GM23248 (cell line): ENCODE measurements at places on chromosomes 7 and 10. TPM values are rescaled to one million over a fixed set of nuclear protein-coding genes. Genes with fewer than 3 reads are reported as not detected.
A peak's percentile ranks its signal among the peaks of the same experiment; 100 is the strongest.

DNA sequence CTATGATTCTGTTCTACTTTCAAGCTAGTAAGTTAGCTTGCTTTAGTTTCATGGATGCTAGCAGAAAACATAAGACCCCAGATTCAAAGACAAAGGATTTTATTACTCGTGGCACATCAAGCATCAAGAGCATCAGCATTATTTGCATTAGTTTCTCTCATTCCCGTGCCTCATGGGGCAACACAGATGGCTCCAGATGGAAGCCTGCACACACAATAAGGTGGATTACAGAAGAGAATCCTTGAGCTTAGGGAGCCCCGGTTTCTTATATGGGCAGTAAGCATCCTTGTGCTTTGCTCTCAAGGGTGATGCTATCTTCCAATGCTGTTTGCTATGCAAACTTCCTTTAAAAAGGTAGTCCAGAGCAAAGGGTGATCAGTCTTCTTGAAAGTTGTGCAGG lies 10.7 kb upstream of the CAPZA2 start:
- H3K27me3 ChIP-seq: no peaks in the 10 kb centered on the region
- no peak overlapping the region for H3K4me3 ChIP-seq
- no peak for DNase-seq
- H3K4me1 ChIP-seq: peaks cover 13% of the 10 kb centered on the region
- no peaks in the 10 kb centered on the region for H3K36me3 ChIP-seq
- H3K27ac ChIP-seq: no peak overlapping the region

ST8SIA6 gene
- total RNA-seq: not detected in 2 replicates

DNA sequence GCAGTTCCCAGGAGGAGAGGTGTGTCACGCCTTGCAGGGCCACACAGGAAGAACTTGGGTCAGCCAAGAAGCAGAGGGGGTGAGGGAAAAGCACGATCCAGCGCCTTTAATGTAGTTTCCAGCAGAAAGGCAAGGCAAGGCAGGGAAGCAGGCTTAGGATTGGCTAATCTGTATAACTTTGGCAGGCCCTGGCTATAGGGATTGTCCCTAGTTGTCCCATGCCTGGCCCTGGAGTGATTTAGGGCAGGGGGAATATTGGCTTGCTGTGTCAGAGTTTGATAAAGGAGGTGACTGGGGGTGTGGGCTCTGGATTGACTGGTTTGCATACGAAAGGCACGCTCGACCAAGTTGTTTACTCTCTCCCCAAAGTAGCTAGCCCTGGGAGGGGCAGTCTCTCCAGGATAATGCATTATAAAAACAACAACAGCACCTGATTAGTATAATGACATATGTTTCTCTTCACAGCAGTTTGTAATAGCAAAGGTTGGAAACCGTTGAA lies 44.5 kb downstream of the RBM28 start:
- no peak for DNase-seq
- H3K36me3 ChIP-seq: no peaks in the 10 kb centered on the region
- H3K27me3 ChIP-seq: no peaks in the 10 kb centered on the region
- H3K4me1 ChIP-seq: no peaks in the 10 kb centered on the region

TACC2 gene
- total RNA-seq: 4.3 and 5.8 TPM in 2 replicates

GRCh38 chr7:158821171-158822031 lies 7.9 kb downstream of the ESYT2 start:
- DNase-seq: peak; percentile 94
- peak overlapping the region; percentile 65 for H3K4me3 ChIP-seq
- H3K4me1 ChIP-seq: peaks cover 55% of the 10 kb centered on the region
- no peaks in the 10 kb centered on the region for H3K27me3 ChIP-seq
- H3K27ac ChIP-seq: peak overlapping the region; percentile 99

FOXI2 gene
- total RNA-seq: not detected in 2 replicates

DNA sequence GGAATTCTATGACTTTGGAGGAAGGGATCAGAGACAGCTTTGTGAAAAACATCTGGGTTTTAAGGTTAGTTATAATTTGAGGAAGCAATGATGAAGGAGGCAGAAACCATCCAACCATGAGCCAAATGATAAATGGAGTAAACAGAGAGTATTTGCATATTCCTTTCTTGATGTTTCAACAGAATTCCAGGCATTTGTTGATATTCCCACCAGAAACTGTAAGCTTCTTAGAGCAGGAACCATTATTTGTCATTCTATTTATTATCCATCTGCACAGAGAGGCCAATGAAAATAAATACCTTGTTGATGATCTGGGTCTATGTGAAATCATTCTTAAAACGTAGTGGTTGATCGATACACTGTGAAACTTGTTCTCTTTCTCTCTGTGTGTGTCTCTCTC lies 715.3 kb downstream of the INHBA start:
- 0 out of 2 replicates have a peak, but pooled peaks cover 10% of the 10 kb centered on the region for H3K4me1 ChIP-seq
- DNase-seq: no peak
- H3K4me3 ChIP-seq: no peak overlapping the region
- no peaks in the 10 kb centered on the region for H3K36me3 ChIP-seq

GRCh38 chr7:117119192-117119924 lies 166.1 kb downstream of the ST7 start:
- H3K27me3 ChIP-seq: no peaks in the 10 kb centered on the region
- no peaks in the 10 kb centered on the region for H3K36me3 ChIP-seq
- peak; percentile 83 for DNase-seq
- H3K27ac ChIP-seq: no peak overlapping the region

DNA sequence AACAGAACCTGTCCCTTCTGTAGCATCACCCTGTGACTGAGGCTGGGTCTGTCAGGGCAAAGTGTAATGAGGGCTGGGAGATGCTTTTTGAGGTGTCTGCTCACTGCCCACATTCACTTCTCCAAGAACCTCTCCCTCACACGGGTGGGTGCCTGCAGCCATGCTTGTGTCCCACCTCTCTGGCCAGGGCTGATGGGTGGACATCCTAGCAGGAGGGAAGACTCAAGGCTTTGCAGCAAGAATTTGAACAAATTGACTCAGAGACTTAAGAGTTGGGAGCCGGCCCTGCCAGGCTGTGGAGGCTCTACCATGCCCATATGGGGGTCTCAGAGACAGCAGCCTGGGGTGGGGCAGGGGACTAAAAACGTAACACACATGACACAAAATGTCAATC lies 33.4 kb downstream of the GOLGA7B start:
- no peaks in the 10 kb centered on the region; the same call in 1 of the 2 replicates for H3K27me3 ChIP-seq
- no peak for DNase-seq
- no peaks in the 10 kb centered on the region for H3K36me3 ChIP-seq
- H3K4me1 ChIP-seq: peaks cover 5% of the 10 kb centered on the region
- H3K4me3 ChIP-seq: no peak overlapping the region

ATRNL1 gene
- not detected in 2 replicates for total RNA-seq

GRCh38 chr10:12241810-12242529 lies 46.0 kb downstream of the CDC123 start:
- H3K4me3 ChIP-seq: no peak overlapping the region
- H3K27ac ChIP-seq: no peak overlapping the region
- no peak for DNase-seq
- H3K4me1 ChIP-seq: no peaks in the 10 kb centered on the region
- no peaks in the 10 kb centered on the region for H3K27me3 ChIP-seq
- peaks cover 33% of the 10 kb centered on the region for H3K36me3 ChIP-seq

DNA sequence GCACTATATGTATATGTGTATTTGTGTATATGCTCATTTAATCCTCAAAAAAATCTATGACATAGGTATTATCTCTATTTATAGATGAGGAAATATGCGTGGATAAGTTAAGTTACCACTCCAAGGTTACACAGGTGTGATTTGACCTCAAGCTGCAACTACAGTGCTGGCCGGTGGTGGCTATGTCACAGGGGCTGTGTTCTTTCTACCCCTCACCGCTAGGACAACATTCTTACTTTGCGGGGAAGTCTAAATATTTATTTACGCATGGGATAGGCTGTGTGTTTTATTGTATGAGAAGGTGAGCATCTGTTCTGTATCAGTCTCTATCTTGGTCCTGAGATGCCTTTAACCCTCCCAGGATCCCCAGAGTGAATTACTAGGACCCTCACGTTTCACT lies 60.0 kb downstream of the CREB5 start:
- no peaks in the 10 kb centered on the region for H3K27me3 ChIP-seq
- no peak for DNase-seq
- no peak overlapping the region for H3K27ac ChIP-seq
- H3K4me3 ChIP-seq: no peak overlapping the region
- H3K36me3 ChIP-seq: no peaks in the 10 kb centered on the region

- H3K27ac ChIP-seq: peak overlapping the region; percentile 10; the same call in 1 of the 2 replicates
- peak; percentile 56 for DNase-seq
- no peaks in the 10 kb centered on the region for H3K27me3 ChIP-seq
- no peak overlapping the region for H3K4me3 ChIP-seq
Observed at GRCh38 chr7:32036557-32036956, 33.6 kb downstream of the PDE1C start.

GRCh38 chr7:99504281-99504602 lies 220 bp upstream of the ZKSCAN5 start:
- H3K36me3 ChIP-seq: no peaks in the 10 kb centered on the region
- DNase-seq: no peak
- H3K4me3 ChIP-seq: peak overlapping the region; percentile 87
- peak overlapping the region; percentile 77 for H3K27ac ChIP-seq
- H3K27me3 ChIP-seq: no peaks in the 10 kb centered on the region

DNA sequence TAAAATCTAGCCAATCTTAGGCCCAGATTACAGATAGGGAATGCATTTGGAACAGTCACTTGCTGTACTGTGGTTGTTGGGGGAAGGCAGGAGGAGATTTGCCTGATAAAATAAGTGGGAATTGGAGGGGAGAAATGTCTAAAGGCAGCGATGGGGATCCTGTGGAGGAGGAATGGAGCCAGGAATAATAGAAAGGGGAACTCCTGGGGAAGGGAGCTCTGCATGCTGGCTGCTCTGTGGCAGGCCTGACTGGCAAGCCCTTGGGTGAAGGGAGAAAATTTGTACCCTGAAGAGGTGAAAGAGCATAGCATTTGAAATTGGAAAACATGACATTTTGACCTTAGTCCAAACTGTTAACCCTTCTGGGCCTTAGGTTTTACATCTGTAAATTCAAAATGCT lies 13.7 kb downstream of the MMP21 start:
- H3K4me1 ChIP-seq: no peaks in the 10 kb centered on the region
- H3K27ac ChIP-seq: no peak overlapping the region
- H3K27me3 ChIP-seq: no peaks in the 10 kb centered on the region
- H3K4me3 ChIP-seq: no peak overlapping the region
- no peak for DNase-seq

GRCh38 chr10:117801691-117802090 lies 245.1 kb downstream of the RAB11FIP2 start:
- no peak for DNase-seq
- H3K27ac ChIP-seq: no peak overlapping the region
- no peaks in the 10 kb centered on the region for H3K4me1 ChIP-seq
- H3K27me3 ChIP-seq: no peaks in the 10 kb centered on the region

- H3K4me1 ChIP-seq: peaks cover 17% of the 10 kb centered on the region
- DNase-seq: peak; percentile 59
Observed at GRCh38 chr10:69839696-69840345, 38.1 kb downstream of the COL13A1 start.

ZNF679 gene
- not detected in 2 replicates for total RNA-seq

- H3K4me3 ChIP-seq: no peak overlapping the region
- H3K36me3 ChIP-seq: no peaks in the 10 kb centered on the region
- no peaks in the 10 kb centered on the region for H3K4me1 ChIP-seq
- no peak overlapping the region for H3K27ac ChIP-seq
Observed at GRCh38 chr7:81487516-81487915, 282.3 kb downstream of the HGF start.

DNA sequence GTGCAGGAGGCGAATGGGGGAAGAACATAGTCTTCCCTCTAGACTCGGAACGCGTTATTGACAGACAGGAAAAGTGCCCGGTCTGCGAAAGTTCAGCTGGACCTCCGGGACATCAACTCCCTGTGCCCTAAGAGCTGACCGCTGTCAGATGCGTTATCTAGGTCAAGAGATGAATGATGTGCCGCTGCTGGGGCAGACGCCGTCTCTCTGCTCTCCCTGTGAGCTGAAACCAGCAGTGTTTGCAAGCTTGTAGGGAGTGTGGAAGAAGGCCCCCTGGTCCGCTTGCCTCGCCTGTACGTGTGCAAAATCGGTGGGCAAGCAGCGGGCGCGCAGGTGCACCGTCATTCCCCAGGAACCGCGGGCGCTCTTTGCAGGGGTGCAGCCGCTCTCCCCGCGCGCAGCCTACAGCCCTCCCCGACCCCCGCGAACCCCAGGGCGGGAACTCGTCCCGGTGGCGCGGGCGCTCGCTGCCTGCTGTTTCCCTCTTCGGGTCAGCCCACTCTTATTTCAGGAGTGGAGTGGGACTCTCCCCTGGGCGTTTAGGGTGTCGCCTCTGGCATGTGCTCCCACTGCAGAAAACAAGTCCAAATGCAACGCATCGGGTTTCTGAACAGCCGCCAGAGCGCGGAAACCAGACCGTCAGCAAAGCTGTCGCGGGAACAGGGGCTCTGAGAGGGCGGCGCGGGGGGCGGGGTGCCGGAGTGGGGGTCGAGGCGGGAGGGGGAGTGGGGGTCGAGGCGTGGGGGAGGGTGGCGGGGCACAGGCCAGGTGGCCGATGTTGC lies 1.8 kb upstream of the PFKFB3 start:
- H3K4me3 ChIP-seq: peak overlapping the region; percentile 78
- DNase-seq: peak; percentile 58
- no peaks in the 10 kb centered on the region for H3K27me3 ChIP-seq
- H3K36me3 ChIP-seq: no peaks in the 10 kb centered on the region
- no peak overlapping the region for H3K27ac ChIP-seq
